ENCODE measurements at places on chromosomes 1 and 21. TPM values are rescaled to one million over a fixed set of nuclear protein-coding genes. Genes with fewer than 3 reads are reported as not detected.

- no peak for DNase-seq
- H3K4me1 ChIP-seq: peaks cover 24% of the 10 kb centered on the region
- H3K27me3 ChIP-seq: no peaks in the 10 kb centered on the region
- no peaks in the 10 kb centered on the region for H3K36me3 ChIP-seq
- peak overlapping the region; percentile 89 for H3K27ac ChIP-seq
- no peak overlapping the region for H3K4me3 ChIP-seq
Observed at GRCh38 chr1:41765152-41765551, 153.6 kb downstream of the HIVEP3 start.

GRCh38 chr1:105793536-105794146, 1262.8 kb upstream of the PRMT6 start:
- H3K4me3 ChIP-seq: no peak overlapping the region
- DNase-seq: peak; percentile 61
- H3K4me1 ChIP-seq: no peaks in the 10 kb centered on the region
- H3K27ac ChIP-seq: no peak overlapping the region
- H3K36me3 ChIP-seq: no peaks in the 10 kb centered on the region

Gene GBP2
- not detected for total RNA-seq

- H3K27ac ChIP-seq: no peak overlapping the region
- no peak for DNase-seq
- H3K27me3 ChIP-seq: no peaks in the 10 kb centered on the region
- no peaks in the 10 kb centered on the region for H3K36me3 ChIP-seq
- H3K4me1 ChIP-seq: no peaks in the 10 kb centered on the region
- H3K4me3 ChIP-seq: no peak overlapping the region
Observed at GRCh38 chr1:4062992-4063391, 162.9 kb upstream of the C1orf174 start.

DNA sequence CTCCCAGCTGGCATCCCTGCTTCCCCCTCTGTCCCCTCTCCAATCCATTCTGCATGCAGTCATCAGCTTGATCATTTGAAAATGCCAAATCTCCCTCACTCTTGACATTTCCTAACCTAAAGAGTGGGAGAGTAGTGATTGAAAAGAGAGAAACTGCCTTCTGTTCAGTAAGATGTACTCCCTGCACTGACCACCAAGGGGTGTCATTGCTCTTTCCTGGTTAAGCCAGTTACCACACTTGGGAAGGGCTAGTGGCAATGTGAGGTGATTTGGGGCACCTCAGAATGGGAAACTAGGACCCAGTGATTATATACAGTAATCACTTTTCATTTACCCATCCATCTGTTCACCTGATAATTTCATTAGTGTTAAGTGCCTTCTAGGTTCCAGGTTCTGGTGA, 6.9 kb upstream of the TMEM269 start:
- no peak overlapping the region for H3K27ac ChIP-seq
- H3K4me1 ChIP-seq: no peaks in the 10 kb centered on the region
- DNase-seq: peak; percentile 46
- peaks cover 18% of the 10 kb centered on the region for H3K36me3 ChIP-seq

Gene TCEA3
- 1.5 TPM for total RNA-seq

Gene KLF17
- total RNA-seq: 0.34 TPM

Gene VWA1
- total RNA-seq: 9.6 TPM

- H3K27ac ChIP-seq: no peak overlapping the region
- H3K4me1 ChIP-seq: no peaks in the 10 kb centered on the region
- H3K27me3 ChIP-seq: peaks cover 2% of the 10 kb centered on the region
Observed at GRCh38 chr1:172915271-172915670, 135.5 kb downstream of the TNFSF18 start.

Gene B3GALT2
- total RNA-seq: 0.84 TPM

Gene PLPPR5
- total RNA-seq: 0.11 TPM

Gene TNNI3K
- total RNA-seq: 1.3 TPM

Gene LCE1F
- total RNA-seq: not detected
